NCI-H1092 treated with DMSO at 0.1 percent for 48 hours (cell line): ENCODE measurements at places on chromosomes 5 and 9.

DNA sequence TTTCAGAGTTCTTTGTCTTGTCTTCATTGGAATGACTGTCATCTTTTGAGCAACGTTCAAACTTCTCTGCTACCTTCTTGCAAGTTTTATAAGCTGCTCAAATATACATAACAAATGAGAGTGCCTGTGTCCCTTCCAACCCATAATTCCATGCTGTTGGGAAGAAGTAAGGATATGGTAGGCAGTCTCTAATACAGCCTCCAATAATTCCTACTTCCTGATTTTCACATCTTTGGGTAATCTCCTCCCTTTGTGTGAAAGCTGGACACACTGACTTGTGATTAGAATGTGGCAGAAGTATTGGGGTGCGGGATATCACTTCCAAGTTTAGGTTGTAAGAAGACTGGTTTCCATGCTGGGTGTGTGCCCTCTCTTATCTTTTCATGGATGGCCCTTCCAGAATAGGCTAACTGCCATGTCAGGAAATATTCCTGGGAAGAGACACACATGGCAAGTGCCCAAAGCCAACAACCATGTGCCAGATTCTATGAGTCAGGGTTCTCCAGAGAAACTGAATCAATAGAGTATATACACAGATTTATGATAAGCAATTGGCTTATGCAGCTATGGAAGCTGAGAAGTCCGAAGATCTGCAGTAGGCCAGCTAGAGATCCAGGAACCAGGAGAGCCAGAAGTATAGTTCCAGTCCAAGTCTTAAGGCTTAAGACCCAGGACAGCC is 531.3 kb downstream of the NTRK2 start:
- DNase-seq = peak; percentile 75

- no peak for DNase-seq
Measured at GRCh38 chr5:137372773-137373160, 126.4 kb downstream of the SPOCK1 start.

- DNase-seq = no peak
Measured at GRCh38 chr5:137027758-137028157, 471.4 kb downstream of the SPOCK1 start.

DNA sequence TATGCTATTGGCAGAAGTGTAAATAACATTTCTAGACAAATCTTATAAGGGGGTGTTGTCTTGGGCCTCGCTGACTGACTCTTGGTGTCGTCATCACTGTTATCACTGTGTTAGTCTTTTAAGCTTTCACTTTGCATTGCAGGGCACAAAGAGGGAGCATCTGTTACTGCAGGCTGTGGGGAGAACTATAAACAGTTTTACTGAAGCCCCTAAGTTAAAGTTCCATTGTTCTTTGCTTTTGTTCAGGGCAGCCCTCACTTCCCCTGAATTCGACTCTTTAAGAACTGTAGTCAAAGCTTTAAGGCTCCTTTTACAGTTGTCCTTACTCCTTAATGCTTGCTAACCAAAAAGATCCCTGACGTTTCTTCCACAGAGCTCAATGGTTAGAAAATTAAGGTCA is 605.0 kb downstream of the RAB3C start:
- DNase-seq = no peak

GRCh38 chr5:130874861-130875417 is 290.1 kb downstream of the HINT1 start:
- DNase-seq = no peak

DNA sequence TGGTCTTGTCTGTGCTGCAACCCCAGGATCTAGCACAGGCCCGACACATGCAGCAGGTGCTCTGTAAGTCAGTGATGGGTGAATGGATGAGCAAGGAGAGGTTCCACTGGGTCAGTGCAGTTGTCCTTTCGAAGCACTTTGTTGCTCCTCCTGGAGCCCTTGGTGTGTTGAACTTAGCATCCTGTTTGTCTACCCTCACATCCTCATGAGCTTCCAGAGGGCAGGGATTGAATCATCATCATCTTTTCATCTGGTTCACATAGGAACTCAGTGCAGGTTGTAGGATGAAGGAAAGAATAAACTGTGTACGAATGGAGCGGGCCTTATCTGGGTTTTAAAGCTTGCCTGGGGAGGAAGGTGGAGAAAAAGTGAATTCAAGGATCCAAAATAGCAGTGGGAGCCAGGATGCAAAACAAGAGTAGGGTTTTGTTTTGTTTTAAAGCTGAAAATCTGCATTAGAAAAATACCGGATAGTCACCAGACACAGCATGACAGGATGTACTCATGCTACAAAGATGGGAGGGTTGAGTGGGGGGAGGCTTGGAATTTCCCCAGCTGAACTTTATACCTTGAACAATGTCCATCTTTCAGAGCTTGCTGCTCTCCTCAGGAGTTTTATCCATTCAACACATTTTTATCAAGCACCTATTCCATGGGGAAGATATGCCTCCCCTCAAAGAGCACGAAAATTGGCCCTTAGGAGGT is 55.8 kb downstream of the PTTG1 start:
- no peak for DNase-seq

- peak; percentile 58 for DNase-seq
Measured at GRCh38 chr9:111974092-111974681, 77.6 kb downstream of the UGCG start.

DNA sequence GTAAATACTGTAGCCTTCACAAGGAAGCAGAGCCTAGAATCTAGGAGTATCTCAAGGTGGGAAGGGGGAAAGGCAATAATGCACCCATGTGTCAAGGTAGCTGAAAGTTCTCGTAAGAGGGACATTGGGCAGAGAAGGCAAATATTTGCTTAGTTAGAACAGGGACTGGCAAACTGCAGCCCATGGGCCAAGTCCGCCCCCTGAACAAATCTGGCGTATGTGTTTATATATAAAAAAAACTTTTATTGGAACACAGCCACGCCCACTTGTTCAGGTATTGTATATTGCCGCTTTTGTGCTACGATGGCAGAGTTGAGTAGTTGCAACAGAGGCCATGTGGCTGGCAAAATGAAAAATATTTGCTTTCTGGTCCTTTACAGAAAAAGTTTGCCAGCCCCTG is 16.1 kb downstream of the KCNN2 start:
- DNase-seq = no peak

DNA sequence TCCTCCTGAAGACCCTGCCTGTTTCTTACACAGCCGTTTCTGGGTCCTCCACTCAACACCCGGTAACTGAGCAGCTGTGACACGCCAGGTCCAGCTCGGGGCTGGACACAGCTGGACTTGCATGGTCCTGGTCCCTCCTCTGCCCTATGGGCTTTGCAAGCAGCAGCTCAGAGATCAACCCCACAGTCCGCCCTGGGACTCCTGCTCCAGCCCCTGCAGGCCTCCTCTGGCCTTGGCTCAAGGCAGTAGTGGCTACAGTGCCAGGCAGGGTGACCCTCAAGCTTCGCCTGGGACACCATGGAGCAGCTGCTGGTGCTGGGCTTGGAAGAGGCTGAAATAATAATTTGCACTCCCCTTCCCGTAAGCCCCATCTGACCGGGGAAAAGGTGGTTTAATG is 66.1 kb upstream of the OLFM1 start:
- DNase-seq = no peak

- DNase-seq = peak; percentile 45
Measured at GRCh38 chr5:137598399-137598798, 99.3 kb upstream of the SPOCK1 start.

- no peak for DNase-seq
Measured at GRCh38 chr5:94245608-94246007, 372.8 kb downstream of the KIAA0825 start.

GRCh38 chr9:81649475-81650240 is 39.7 kb downstream of the TLE1 start:
- DNase-seq = peak; percentile 49

GRCh38 chr5:177353093-177353492 is 1.6 kb upstream of the LMAN2 start:
- DNase-seq = no peak

GRCh38 chr9:127961613-127962155 is 19.1 kb downstream of the EEIG1 start:
- no peak for DNase-seq

- DNase-seq = peak; percentile 8
Measured at GRCh38 chr9:107710953-107711352, 221.4 kb upstream of the KLF4 start.

GRCh38 chr5:93188876-93189485 is 392.0 kb downstream of the NR2F1-AS1 start:
- no peak for DNase-seq

GRCh38 chr5:78271766-78272165 is 22.7 kb downstream of the AP3B1 start:
- DNase-seq = no peak

DNA sequence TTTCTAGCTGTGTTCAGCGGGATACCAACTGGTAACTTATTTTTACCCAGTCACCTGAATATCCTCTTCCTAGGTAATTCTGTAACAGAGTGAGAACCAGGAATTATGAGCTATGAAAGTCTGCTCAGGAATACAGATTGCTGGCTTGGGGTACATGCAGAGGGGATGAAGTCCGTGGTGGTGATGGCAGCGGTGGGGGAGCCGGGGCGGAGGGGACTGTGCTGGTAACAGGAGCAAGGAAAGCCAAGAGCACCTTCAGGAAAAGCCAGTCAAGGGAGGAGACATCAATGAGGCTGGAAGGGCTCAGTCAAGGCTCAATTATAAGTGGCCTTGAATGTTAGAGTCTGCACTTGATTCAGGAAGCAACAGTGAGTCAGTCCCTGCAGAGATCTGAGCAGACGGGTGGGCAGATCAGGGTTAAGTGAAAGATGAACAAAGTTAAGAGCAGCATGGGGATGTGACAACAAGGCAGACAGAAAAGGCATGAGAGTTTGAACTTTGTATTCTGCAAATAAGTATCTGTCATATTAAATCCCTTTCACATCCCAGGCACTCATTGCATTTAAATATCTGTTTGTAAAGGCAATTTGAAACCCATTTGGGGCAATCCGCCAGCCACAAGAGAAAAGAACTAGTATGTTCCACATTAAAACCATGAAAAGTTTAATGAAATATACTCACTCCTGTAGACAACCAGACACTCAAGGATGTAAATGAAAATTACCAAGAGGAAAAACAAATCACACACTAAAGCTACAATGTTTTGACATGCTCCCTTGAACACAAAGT is 101.2 kb downstream of the TTC39B start:
- no peak for DNase-seq

DNA sequence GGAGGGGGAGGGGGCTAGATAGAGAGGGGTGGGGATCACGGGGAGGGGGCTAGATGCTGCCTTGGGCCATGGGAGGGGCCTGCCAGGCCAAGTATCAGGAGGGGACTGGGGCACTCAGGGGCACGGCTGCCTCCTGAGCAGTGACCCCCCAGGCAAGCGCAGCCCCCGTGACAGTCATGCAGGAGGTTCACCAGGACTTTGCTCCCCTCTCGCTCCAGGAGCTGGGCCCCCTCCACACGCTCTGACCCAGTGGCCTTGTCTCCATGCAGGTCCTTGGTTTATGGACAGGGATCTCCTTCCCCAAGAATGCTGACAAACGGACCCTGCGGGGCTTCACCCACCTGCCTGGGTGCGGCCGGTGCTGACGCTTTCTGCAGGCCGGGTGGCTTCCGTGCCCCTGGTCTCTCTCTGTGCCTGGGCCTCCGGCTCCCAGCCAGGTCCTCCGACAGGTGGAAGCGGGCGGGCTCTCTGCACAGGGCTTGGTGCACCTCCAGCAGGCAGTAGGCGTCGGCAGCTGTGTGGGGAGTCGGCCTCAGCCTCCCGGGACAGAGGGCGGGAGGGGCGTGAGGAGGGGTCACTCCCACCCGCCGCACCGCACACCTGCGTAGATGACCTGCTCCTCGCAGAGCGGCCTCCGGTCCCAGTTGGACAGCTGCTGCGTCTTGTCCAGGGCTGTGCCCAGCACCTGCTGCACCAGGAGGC is 46.8 kb upstream of the NRARP start:
- no peak for DNase-seq

DNA sequence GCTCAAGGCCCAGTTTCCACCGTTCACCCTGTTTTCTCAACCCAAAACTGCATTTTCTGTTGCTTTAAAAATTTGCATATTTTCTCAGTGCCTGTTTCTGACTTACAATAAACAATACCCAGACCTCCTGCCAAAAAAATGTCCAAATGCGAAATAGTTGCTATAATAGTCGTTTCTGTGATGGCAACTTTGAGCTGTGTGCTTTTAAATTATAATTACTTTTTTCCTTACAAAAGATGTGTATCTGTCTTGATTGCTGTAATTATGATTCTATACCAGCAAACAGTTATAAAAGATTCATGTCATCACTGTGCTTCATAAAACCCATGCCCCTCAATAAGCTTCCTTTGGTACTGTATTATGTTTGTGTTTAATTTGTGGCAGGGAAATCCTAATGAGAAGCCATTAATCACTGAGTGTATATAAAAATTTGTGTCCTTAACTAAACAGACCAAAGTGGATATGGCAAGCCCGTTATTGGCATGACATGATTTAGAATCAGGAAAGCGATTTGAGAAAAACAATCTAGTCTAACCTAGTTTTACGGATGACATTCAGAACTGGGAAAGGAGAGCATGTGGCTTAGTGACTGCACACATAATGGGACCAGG is 5.4 kb upstream of the SLC1A3 start:
- DNase-seq = no peak

DNA sequence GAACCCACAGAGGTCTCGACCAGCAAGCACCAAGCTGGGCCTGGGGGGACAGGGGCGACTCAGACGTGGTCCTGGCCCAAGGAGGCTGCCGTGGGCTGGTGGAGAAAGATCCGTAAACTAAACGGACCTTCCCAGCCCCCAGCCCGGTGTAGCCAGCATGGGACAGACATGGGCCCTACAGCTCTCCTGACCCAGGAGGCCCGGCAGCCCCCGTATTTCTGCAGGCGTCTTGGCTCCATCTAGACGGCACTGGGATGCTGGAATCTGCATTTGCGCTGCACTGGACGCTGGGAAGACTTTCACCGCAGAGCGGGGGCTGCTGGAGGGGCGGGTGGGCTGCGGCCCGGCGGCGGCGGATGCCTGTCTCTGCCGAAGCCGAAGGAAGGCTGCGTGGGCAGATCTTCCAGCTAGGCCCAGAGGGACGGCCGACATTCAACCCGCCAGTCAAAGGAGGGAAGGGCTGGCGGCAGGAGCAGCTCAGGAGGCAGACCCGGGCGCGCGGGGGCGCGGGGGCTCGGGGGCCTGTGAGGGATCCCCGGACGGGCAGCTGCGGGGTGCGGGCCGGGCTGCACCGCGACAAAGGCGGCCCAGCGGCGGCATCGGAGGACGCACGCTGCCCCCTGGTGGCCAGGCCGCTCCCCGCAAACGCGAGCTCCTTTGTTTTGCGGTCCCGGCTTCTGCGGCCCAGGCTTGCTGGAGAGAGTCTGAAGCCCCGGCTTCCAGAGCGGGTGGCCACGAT is 266.2 kb downstream of the NSG2 start:
- DNase-seq = peak; percentile 46
